ENCODE measurements at places on chromosomes 2 and 18.

DNA sequence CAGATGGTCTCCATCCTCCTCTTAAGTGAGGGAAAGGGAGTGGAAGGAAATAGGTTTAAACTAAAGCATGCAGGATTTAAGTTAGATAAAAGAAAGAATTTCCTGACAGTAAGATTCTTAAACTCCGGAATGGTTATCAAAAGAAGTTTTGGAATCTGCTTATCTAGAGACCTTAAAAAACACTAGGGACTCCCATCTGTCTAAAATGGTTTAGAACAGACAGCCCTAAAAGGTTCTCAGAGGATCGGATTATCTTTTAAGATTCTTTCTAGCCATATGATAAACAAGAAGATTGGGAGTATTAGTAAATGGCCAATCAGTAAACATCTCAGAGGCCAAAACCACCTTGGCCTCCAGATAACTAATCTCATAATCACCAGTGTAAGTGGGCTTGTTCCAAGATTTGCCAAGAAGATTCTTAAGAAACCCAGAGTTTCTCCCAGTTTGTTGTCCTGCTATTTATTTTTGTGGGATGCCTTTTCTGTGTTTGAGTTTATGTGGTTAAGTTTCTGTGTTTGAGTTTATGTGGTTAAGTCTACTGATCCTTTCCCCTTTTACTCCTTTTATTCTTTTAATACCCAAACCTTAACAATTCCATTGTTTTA is 314.9 kb upstream of the NRP2 start:
- DNase-seq, result no peak

DNA sequence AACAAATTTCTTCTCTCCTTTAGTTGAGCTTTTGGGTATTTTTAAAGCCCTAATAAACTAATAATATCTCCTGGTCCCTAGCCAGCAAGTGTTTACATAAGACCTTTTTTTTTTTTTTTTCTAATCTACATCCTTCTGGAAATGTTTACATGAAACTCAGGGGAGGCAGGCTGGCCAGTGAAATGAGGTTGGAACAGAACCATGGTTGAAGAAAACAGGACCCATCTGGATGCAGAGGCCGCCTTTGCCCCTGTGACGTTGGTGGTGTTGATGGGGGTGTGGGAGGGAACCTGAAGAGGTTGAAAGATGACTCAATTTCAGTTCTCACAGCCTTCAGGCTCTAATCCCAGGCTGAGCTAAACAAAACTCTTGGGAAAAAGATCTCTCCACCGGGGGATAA is 118.5 kb downstream of the NRP2 start:
- no peak for DNase-seq

DNA sequence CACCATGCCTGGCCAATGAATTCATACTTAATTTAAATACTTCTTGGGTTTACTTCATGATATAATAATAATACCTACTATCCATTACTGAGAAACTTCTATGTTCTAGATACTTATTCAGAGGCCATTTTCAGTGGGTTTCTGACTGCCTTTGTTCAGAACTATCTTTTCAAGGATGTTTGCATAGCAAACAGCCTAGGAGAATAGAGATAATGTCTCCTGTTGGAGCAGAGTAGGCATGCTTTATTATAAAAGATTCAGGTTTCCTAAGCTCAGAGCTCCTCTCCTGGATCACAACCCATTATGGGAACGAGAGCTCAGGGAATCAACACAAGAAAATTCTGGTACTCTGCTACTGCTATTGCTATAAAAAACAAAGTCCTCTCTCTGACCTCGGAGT is 11.1 kb downstream of the FASTKD1 start:
- DNase-seq, result no peak

- no peak for DNase-seq
These were observed 207.2 kb downstream of the ZBTB7C start for GRCh38 chr18:48202006-48202348.

DNA sequence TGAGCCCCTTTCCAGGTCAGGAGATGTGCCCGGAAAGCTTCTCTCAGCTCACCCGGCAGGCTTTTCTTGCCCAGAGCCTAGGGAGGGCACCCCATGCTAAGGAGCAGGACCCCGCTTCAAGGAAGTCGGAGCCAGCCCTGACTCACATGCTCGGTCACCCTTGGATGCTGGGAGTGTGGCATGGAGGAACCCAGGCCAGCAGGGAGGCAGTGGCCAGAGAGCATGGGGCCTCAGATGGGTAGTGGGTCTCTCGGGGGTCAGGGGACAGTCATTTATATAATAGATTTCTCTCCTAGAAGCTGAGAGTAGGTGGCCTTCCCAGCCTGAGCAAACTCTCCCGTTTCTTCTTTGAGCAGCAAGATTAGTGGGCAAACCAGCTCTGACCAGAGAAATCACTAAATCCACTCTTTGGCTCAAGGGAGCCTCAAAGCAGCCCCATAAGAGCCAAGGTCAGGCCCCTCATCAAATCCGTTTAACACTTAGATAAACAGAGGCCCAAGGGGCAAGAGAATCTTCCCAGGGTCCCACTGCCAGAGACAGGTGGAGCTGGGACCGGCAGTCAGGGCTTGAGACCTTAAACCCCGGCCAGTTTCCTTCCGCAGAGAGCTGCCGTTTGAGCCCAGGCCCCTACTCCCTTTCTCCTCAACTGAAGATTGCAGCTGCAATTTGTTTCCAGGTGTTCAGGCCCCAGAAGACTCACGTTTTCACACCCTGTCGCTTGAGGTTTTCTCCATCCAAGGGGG is 113.1 kb downstream of the CYP26B1 start:
- peak; percentile 51 for DNase-seq

DNA sequence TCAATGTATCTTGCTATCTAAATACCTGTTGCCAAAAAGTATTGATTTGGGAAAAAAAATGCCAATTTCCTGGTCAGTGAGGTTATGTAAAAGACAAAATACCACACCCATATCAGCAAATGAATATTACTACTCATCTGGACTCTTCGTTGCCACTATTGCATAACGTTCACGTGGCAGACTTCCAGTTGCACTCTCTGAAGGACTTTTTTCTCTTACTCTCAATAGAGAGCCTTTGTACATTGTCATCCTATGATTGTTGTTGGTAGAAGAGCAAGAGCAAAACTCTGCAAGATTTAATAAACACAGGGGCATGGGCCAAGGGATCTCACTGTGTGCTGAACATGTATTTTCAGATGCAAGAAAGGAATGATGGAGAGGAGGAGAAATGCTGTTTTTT is 689.8 kb downstream of the MBD2 start:
- DNase-seq, result no peak

- DNase-seq, result no peak
These were observed 248.7 kb upstream of the TNP1 start for GRCh38 chr2:217108575-217109027.

GRCh38 chr2:144522897-144523595 is 3.1 kb upstream of the ZEB2 start:
- no peak for DNase-seq

All from activated effector memory CD4-positive, alpha-beta T cell treated with anti-CD3 and anti-CD28 coated beads, Interleukin-2, amount 50 U/mL, for 16 hours (primary cell).